ENCODE measurements at places on chromosomes 5 and 9. TPM values are rescaled to one million over a fixed set of nuclear protein-coding genes. Genes with fewer than 3 reads are reported as not detected.

FOXD4L6 gene
- 0.16 TPM for total RNA-seq

ZNF883 gene
- total RNA-seq: not detected

TRMO gene
- total RNA-seq: 13.1 TPM

ARSK gene
- 4.2 TPM for total RNA-seq

NME5 gene
- not detected for total RNA-seq

DNA sequence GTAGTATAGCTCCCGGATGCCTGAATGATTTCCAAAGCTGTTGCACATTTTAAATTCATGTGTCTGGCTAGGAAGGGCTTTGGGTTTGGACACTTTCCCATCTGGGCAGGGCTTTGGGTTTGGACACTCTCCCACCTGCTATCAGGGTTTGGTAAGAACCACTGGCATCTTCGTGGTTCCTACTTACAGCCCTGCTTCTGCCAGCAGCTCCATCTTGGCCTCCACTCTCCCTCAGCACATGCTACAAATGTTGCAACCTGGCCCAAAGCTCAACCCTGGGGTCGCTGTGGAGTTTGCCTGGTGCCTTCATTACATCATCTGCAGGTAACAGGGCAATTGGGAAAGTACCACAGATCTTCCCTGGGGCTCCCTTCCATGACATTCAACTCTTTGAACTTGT, 3.5 kb downstream of the TMCO6 start:
- DNase-seq: no peak
- H3K36me3 ChIP-seq: peaks cover 42% of the 10 kb centered on the region
- H3K27me3 ChIP-seq: no peaks in the 10 kb centered on the region
- H3K27ac ChIP-seq: no peak overlapping the region
- H3K4me1 ChIP-seq: peaks cover 52% of the 10 kb centered on the region

DNA sequence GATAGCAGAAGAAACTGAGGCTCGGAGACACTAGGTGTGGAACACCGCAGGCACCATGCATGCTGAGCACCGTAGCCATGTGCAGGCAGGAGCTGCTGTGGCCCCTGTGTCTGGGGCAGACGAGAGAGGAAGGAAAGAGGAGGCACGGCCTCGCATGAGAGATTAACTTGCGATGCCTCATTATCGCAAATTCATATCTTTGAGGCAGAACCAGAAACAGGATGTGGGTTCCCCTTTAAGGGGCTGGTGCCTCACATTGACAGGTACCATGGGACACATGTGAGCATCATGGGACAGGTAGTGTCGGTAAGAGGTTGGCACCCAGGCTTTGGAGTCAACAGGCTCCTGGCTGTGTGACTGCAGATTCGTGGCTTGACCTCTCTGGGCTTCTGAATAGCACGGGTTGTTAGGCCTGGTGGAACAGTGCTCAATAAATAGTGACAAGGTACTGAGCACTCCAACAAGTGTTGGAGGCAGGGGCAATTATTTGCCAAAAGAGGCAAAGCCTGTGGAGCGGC, 40.8 kb downstream of the NAIF1 start:
- peak overlapping the region; percentile 60 for H3K4me3 ChIP-seq
- H3K27me3 ChIP-seq: peaks cover 4% of the 10 kb centered on the region
- peaks cover 82% of the 10 kb centered on the region for H3K4me1 ChIP-seq
- peak overlapping the region; percentile 93 for H3K27ac ChIP-seq
- H3K36me3 ChIP-seq: peaks cover 3% of the 10 kb centered on the region

DNA sequence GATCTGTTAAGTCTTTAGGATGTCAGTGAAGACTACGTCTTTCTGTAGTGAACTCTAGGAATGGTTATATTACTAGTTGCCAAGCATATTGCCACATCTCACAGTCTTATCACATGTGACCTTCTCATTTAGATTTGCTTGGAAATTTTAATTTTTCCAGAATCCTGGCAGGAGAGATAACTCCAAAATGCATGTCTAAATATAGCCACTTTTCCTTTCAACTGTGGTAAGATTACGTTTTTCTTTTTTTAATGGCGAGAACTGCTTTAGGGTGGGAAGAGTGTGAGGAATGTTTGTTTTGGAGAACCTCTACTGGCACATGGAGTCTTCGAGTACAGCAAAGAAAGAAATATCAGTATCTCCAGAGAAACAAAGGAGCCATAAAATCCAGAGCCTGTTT, 91.7 kb upstream of the ADAMTSL1 start:
- H3K4me3 ChIP-seq: no peak overlapping the region
- no peak for DNase-seq
- no peaks in the 10 kb centered on the region for H3K27me3 ChIP-seq
- H3K36me3 ChIP-seq: no peaks in the 10 kb centered on the region
- H3K27ac ChIP-seq: no peak overlapping the region

DNA sequence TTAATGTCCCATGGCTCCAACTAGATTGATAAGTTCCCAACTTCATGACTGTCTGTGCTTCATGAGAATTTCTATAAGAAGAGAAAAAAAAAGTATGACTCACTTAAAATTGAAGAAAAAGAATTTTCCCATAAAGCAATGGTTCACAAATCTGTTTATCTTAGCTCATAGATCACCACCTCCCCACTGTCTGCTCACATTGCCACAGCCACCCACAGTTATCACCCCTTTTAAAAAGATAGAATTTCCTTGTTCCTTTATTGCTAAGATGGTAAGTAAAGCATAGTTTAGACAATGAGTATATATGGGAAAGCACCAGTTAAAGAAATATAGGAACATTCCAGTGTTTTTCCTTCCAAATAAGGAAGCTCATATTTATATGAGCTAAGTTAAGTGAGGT, 67.1 kb downstream of the ALDH7A1 start:
- DNase-seq: no peak
- peaks cover 6% of the 10 kb centered on the region for H3K27me3 ChIP-seq
- no peak overlapping the region for H3K27ac ChIP-seq
- H3K36me3 ChIP-seq: no peaks in the 10 kb centered on the region

DNA sequence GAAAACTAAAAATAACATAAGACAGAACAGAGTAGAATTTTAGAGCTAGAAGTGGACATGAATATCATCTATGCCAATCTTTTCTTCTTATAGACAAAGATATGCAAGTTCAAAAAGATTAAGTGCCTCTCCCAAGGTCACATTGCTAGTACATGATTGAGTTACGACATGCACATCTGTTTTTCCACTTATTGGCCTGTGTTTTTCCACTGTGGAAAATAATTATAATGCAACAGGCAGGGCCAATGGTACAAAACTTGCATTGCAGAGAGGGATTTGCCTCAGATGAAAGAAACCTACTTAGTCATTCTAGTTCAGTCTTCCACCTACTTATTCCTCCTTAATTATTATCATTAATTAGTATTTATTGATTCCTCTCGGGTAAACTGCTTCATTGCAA, 407.8 kb upstream of the SGCD start:
- no peaks in the 10 kb centered on the region for H3K4me1 ChIP-seq
- no peaks in the 10 kb centered on the region for H3K27me3 ChIP-seq
- no peaks in the 10 kb centered on the region for H3K36me3 ChIP-seq

DNA sequence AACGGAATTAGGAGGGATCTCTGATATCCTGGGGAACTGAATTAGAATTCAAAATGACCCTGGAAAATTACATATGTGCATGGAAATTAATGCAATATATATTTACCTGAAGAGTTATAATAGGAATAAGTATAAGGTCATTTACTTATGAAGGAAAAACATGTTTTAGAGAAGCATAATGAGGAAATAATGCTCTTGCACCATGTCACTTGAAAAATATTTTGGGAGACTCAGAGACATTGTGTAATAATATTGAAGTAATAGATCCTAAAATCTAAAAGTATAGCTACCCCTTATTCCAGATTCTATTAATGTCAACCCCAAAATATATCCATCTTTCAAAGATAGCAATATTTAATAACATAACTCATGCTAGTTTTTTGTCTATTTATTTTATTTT, 28.4 kb downstream of the SPZ1 start:
- no peak overlapping the region for H3K4me3 ChIP-seq
- H3K36me3 ChIP-seq: no peaks in the 10 kb centered on the region
- H3K4me1 ChIP-seq: no peaks in the 10 kb centered on the region
- peaks cover 5% of the 10 kb centered on the region for H3K27me3 ChIP-seq
